ENCODE measurements at places on chromosomes 2 and 18. TPM values are rescaled to one million over a fixed set of nuclear protein-coding genes. Genes with fewer than 3 reads are reported as not detected.
A peak's percentile ranks its signal among the peaks of the same experiment; 100 is the strongest.

DNA sequence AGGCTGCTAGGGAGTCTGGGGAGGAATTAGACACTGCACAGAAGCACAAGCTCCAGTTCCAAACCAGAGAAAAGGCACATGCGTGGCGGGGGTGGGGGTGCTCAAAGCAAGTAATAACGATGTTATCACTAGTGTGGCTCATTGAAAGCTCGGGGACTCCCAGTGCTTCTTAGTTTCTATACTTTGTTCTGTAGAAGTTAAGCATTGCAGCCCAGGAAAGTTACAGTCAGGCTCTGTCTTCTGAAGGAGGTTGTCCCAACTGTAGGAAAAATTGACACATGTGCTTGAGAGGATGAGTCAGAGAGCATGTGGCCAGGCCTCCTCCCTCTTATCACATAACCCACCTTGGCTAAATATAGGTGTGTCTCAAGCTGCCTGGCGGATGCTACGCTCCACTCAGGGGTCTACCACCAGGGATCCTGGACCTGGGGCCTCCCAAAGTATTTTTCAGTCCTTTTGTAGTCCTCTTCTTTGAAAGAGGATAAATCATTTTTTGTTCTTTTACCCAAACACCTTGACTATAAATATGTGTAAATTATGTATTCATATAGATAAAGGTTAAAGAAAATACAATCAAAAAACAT lies 3.8 kb downstream of the GALNT5 start:
- no peak for DNase-seq

APLF gene
- 1.3 TPM for polyA plus RNA-seq

CKAP2L gene
- 6.4 TPM for polyA plus RNA-seq

GRCh38 chr2:146532509-146533147 lies 1312.2 kb upstream of the ACVR2A start:
- DNase-seq: no peak

DNA sequence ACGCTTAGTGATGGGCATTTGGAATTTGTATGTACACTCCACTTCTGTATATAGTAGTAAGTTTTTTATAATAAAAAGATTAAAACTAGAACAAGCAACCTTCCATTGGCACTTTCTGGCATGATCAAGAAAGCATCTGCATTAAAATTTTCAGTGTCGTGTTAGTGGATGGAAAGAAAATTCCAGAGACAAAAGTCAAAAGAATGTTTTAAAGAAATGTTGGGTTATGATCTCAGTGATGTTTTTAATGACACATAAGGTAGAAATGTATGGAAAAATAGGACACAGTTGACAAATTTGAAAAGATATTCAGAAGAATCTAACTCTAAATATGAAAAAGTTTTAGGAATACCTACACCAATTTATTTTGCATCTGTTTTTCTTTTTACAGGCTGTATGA lies 126.1 kb upstream of the FAM117B start:
- DNase-seq: no peak

GRCh38 chr18:57561728-57562423 lies 24.6 kb downstream of the FECH start:
- no peak for DNase-seq

GRCh38 chr2:118737684-118738083 lies 109.8 kb downstream of the EN1 start:
- no peak for DNase-seq

- DNase-seq: no peak
Observed at GRCh38 chr2:156803967-156804366, 367.8 kb downstream of the GPD2 start.

DNA sequence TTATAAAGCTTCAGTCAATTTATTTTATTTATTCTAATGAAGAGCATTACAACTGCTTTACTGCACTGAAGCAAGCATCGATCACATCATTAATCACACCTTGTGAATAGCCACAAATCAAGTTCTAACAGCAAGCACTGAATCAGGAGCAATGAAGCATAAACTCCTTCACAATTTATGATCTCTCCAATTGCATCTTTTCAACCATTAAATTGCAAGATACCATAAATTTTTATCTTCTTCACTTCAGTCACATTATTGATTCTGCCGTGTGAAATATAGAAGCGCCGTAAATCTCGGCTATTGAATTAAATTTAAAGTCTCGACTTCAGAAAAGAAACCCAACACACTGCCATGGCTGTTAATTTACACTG lies 298.7 kb downstream of the CDCA7 start:
- DNase-seq: no peak

DNA sequence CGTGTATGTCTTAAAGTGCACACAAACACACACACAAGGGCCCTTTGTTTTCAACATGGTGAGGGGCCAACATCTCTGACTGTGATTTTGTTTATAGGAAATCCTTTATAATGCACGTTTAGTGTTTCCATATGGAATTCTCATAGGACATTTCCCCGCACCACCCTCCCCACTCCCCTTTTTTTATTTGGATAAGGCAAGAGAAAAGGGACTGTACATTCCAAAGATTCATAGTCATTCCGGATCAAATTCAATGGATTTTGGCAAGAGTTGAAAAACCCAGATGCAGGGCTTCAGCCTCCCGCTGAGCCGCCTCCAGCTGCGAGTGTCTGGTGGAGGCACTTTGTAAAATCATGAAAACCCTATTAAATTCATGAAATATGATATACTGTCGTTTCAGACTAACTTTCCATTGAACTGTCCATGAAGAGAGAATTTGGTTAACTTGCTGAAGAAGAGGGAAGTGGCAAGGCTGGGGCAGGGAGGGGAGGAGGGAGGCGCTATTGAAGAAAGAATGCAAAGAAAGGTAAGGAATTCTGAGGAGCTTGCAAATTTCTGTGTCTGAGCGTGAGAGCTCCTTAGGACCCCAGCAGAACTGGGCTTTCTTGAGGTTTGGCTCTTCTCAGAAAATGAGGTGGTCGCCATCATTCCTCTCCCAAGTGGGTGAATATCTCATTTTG lies 25.8 kb upstream of the SLC14A2 start:
- peak; percentile 87 for DNase-seq

GRCh38 chr18:22325396-22325795 lies 92.3 kb downstream of the CTAGE1 start:
- DNase-seq: no peak

GRCh38 chr2:109137616-109138015 lies 8.6 kb downstream of the SH3RF3 start:
- DNase-seq: no peak

GRCh38 chr2:190425883-190426658 lies 17.9 kb downstream of the MFSD6 start:
- no peak for DNase-seq

DNA sequence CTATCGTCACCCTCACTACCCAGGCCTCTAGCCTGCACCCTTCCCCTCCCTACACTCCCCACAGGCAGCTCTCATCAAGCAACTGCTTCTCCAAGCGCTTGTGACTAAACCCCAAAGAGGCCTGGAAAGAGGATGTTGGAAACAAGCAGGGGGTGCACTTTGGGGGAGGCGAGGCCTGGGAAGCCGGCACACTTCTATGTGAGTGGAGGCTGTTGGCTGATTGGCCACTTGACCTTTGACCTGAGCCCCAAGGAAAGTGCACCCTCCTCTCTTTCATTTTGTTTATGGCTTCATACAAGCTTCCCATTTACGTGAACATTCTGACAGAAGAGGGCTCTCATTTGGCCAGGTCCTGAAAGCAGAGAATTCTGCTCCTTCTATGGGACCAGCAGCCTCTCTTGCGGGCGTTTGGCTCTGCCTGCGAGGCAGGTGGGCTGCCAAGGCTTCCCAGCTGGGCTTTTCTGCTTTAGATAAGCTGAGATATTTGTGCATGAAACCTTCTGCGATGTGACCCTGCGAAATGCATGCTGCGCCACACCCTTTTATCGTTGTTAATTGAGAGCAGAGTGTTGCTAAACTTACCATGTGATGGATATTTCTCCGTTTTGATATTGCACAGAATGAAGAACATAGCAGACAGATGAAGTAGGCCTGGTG lies 134.8 kb upstream of the NCK2 start:
- DNase-seq: no peak

SOCS6 gene
- polyA plus RNA-seq: 15.5 TPM

DNA sequence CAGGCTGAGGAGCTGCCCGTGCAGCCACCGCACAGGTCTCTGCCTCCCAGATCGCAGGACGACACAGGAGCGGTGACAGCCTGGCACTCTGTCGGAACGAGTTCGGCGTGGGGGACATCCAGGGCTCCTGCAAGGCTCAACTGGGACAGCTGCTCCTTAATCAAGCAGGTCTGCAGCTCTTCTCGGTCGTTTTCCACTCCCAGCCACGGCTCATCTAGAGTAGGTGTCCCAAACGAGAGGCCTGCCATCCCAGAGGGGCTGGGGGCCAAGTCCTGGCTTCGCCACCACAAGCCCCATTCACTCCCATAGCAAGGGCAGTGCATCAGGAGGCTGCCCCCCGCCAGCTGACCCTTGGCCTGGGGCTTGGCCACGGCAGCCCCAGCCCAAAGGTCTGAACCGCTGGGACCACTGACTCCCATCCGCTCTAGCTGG lies 22.5 kb downstream of the PASK start:
- DNase-seq: no peak

DNA sequence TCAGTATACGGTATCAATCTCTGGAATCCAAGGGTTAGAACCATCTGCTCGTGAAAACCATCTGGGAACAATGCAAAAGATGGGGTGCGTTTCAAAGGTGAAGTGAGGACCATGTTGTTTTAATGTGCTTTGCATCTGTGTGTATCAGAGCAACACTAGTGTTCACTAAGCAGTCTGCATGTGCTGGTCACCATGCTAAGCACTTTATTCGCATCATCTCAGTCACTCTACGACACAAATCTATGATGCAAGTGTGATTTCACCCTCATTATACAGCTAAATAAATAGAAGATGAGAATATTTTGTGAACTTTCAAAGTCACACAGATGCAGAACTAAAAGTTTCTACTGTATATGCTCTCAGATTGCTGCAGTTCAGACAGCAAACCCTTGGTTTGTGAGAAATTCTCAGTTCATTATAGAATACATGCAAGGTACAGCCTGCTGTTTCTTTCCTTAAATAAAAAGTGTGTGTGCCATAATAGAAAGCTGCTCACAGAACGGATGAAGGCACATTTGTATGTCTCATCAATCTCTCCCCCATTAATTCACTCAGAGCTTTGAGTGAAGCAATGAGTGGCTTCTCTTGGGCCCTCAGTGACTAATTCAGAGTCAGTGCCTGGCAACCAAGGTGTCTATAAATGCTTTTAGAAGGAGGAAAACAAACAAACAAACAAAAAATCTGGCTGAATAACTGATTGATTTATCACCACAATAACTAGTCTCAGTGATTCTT lies 652.8 kb upstream of the SOX11 start:
- DNase-seq: no peak

GPBAR1 gene
- polyA plus RNA-seq: 2.3 TPM

All from forelimb muscle (tissue), 1 donor.